ENCODE measurements at places on chromosomes 6 and 20.

DNA sequence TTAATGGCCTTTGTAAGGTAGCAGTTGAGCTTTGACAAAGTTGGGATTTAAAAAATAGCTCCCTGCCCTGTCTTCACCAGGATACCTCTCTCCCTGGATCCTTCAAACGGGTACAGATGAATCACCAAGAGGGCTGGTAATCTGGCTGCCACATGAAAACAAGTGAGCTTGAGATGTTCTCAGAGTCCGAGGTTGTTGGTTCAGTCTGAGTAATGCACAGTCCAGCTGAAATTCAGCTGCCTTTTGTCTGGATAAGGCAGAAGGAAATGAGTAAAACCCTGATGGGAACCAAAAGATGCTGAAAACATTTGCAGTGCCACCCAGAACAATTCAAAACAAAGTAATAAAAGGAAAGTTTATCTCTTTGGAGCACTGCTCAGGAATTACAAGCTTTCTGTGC is 86.8 kb downstream of the GJA1 start:
- no peak for DNase-seq

- no peak for DNase-seq
Observed at GRCh38 chr20:51312480-51312783, 230.1 kb downstream of the NFATC2 start.

DNA sequence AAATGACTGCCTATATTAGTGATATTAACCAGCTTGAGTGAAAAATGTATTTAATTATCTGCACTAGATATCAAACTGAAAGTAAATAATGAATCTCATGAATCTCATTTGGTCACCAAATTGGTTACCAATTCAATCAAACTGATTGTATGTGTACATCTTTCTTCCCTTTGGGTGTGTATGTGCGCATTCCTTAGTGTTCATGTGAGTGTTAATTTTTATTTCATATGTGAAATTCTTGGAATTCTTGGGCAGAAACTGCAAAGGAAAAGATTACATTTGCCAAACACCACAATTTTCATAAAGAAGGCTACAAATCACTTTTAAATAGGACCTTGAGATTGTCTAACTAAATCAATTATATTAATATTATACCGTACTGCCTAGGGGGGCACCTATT is 648.4 kb upstream of the MARCKS start:
- DNase-seq = no peak

DNA sequence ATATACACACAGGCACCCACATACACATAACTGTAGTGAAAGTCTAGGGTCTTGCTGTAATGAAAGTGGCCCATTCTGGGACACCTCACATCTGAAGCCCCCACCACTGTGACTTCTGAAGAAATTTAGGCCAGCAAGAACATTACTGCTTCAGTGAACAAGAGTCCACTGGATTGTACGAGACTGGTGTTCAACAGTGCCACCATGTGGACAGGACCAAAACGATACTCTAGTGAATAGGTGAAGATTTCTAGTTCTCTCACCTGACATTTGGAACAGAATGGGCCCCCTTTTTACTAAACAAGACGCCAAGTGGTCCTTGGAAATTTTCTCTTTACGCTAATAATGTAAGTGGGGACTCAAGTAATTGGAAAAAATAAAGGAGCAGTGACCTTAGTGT is 156.9 kb downstream of the MAFB start:
- no peak for DNase-seq

DNA sequence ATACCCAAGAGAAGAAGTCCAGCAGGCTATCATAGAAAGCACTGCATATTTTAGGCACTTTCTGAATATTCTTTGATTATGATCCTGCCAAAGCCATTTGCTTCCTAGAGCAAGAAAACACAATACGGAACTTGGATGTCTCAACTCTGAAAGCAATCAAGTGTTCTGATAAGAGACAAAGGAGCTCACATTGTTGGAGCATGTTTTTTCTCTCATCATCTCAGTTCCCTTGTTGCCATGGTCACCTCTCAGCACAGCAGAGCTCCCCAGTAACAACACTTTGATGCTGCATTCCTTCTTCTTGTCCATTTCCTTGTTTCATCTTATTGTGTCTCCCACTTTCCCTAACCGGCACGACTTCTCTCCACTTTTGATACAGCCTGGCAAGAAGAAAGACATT is 168.7 kb upstream of the FUT9 start:
- no peak for DNase-seq

Data from T-cell (primary cell).